ENCODE measurements at places on chromosomes 5 and 9. TPM values are rescaled to one million over a fixed set of nuclear protein-coding genes. Genes with fewer than 3 reads are reported as not detected.

Gene NIM1K
- total RNA-seq, result 0.43 TPM

Gene CCDC192
- not detected for total RNA-seq

Gene LECT2
- total RNA-seq, result not detected

Gene SHISAL2B
- total RNA-seq, result not detected

Gene CDH6
- not detected for total RNA-seq

Gene SLC36A3
- total RNA-seq, result not detected

Gene TAF11L10
- not detected for total RNA-seq

GRCh38 chr9:131817627-131818026 lies 77.8 kb upstream of the RAPGEF1 start:
- H3K27ac ChIP-seq, result no peak overlapping the region
- no peaks in the 10 kb centered on the region for H3K4me1 ChIP-seq
- peaks cover 44% of the 10 kb centered on the region for H3K27me3 ChIP-seq
- H3K4me3 ChIP-seq, result no peak overlapping the region

- no peaks in the 10 kb centered on the region for H3K4me1 ChIP-seq
- no peak overlapping the region for H3K27ac ChIP-seq
Measured at GRCh38 chr5:8013948-8014710, 145.2 kb downstream of the MTRR start.

DNA sequence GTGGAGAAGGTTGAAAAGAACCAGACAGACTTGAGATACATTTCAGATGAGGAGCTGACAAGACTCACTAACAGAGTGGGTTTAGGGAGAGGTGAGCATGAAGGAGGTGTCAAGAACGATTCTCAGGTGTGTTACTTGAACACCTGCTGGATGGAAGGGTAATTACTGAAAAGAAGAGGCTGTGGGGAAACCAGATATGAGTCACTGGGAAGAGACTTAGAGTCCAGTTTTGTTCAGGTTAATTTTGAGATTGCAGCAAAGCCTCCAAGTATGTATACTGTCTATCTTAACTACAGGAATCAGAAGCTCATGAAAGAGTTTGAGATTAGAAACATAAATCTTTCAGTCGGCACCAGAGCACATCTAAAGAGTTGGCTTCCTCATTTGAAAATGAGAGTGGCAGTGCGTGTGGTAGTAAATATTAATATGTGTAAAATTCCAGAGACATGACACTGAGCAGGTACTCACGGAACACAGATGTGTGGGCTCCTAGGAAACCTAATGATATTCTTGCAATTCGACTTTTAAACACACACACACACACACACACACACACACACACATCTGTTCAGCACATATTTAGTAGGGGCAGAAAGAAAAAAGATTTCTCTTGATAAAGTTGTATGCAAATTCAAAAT lies 197.1 kb downstream of the CDH18 start:
- H3K27me3 ChIP-seq, result no peaks in the 10 kb centered on the region
- no peak overlapping the region for H3K27ac ChIP-seq
- H3K4me3 ChIP-seq, result no peak overlapping the region
- DNase-seq, result no peak
- H3K36me3 ChIP-seq, result no peaks in the 10 kb centered on the region
- H3K4me1 ChIP-seq, result no peaks in the 10 kb centered on the region

DNA sequence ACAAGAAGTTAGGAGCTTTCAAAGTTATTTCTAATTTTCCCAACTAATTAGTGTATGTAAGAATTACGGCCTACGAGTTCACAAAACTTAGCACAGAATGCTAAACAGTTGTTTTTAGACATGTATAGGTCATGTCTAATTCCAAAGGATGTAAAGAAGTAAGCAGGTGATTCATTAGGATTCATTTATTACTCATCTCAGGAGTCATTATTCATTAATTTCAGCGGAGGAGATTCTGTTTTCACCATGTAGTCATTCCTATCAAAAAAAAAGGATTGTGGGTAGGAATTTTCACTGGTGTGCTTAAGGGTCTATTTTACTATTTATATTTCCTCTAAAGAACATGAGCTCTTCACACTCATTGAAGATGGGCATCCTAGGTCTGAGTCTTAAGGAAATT lies 532.2 kb downstream of the ACTL7B start:
- no peak overlapping the region for H3K27ac ChIP-seq
- no peak overlapping the region for H3K4me3 ChIP-seq
- no peak for DNase-seq
- no peaks in the 10 kb centered on the region for H3K4me1 ChIP-seq
- no peaks in the 10 kb centered on the region for H3K36me3 ChIP-seq
- H3K27me3 ChIP-seq, result no peaks in the 10 kb centered on the region

DNA sequence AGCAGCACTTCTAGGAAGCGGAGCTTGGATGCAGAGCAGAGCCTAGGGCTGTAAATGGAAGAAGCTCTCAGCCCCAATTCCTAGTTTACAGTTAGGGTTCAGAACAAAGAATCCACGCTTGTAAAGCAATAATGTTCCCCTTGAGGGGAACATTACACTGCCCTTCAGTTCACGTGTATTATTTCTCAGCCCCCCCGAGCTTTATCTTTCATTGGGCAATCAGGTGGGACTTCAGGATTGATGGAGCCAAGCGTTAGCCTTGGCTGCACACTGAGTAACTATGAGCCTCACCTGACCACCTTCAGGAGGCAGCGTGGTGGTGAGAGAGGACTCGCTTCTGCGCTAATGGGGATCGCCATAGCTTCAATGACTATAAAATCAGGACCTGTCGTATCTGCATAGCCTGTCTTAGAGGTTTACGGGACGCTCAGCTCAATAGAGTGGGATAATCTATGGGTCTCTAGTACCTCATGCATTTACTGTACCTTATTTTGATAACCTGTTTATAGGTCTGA lies 157.0 kb upstream of the RASEF start:
- peaks cover 3% of the 10 kb centered on the region for H3K4me1 ChIP-seq
- peaks cover 28% of the 10 kb centered on the region for H3K27me3 ChIP-seq
- H3K27ac ChIP-seq, result no peak overlapping the region
- H3K4me3 ChIP-seq, result peak overlapping the region; percentile 91
- no peak for DNase-seq
- no peaks in the 10 kb centered on the region for H3K36me3 ChIP-seq

DNA sequence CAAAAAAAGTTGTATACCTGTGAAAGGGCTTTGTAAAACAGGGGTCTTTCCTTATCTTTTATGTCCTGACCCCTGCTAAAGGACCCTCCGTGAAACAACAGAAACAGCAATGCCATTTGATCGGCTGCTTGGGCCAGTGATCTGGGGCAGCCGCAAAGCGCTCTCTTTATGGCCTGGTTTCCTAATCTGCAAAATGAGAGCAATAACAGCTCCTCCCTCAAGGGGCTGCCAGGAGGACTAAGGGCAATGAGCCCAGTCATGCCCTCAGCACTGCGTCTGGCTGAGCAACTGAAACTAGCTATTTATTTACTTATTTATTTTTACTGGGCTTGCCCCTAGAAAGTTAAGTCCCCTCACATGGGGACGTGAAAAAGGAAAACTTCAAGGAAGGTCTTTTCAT lies 18.3 kb downstream of the CMBL start:
- no peak overlapping the region for H3K27ac ChIP-seq
- H3K4me1 ChIP-seq, result peaks cover 4% of the 10 kb centered on the region
- H3K4me3 ChIP-seq, result no peak overlapping the region
- H3K27me3 ChIP-seq, result peaks cover 11% of the 10 kb centered on the region
- DNase-seq, result no peak
- H3K36me3 ChIP-seq, result no peaks in the 10 kb centered on the region

- H3K27me3 ChIP-seq, result peaks cover 2% of the 10 kb centered on the region
- no peak overlapping the region for H3K27ac ChIP-seq
- H3K4me3 ChIP-seq, result no peak overlapping the region
- no peaks in the 10 kb centered on the region for H3K4me1 ChIP-seq
Measured at GRCh38 chr9:127035423-127035822, 87.0 kb downstream of the ANGPTL2 start.

DNA sequence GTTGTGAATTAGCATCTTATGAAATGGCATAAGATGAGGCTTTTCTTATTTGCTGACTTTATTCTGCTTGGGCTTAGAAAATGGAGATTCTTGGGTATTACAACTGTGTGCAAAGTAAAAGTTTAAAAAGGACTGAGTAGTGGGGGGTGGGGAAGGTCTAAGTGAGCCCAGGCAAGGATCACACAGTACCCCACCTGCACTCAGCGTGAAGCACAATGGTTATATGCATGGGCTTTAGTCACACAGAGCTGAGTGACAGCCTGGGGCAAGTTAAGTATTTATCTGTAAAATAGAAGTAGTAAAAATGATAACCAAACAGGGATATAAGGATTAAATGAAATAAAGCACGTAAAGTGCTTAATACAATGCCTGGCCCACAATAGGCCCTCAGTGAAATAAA lies 247.4 kb downstream of the FAM114A2 start:
- no peak for DNase-seq
- no peak overlapping the region for H3K4me3 ChIP-seq
- H3K27ac ChIP-seq, result no peak overlapping the region
- H3K36me3 ChIP-seq, result no peaks in the 10 kb centered on the region

GRCh38 chr5:146068977-146069779 lies 36.2 kb downstream of the PLAC8L1 start:
- no peak for DNase-seq
- H3K4me1 ChIP-seq, result peaks cover 4% of the 10 kb centered on the region
- no peak overlapping the region for H3K27ac ChIP-seq
- H3K27me3 ChIP-seq, result peaks cover 11% of the 10 kb centered on the region
- no peak overlapping the region for H3K4me3 ChIP-seq
- no peaks in the 10 kb centered on the region for H3K36me3 ChIP-seq

GRCh38 chr5:76356887-76357286 lies 46.2 kb upstream of the IQGAP2 start:
- DNase-seq, result no peak
- no peaks in the 10 kb centered on the region for H3K36me3 ChIP-seq
- no peak overlapping the region for H3K27ac ChIP-seq
- H3K27me3 ChIP-seq, result peaks cover 6% of the 10 kb centered on the region
- peaks cover 4% of the 10 kb centered on the region for H3K4me1 ChIP-seq

GRCh38 chr5:170738840-170739239 lies 44.7 kb upstream of the GABRP start:
- DNase-seq, result no peak
- no peak overlapping the region for H3K27ac ChIP-seq

- H3K27ac ChIP-seq, result peak overlapping the region; percentile 96
- H3K36me3 ChIP-seq, result peaks cover 7% of the 10 kb centered on the region
- H3K27me3 ChIP-seq, result no peaks in the 10 kb centered on the region
- H3K4me1 ChIP-seq, result peaks cover 39% of the 10 kb centered on the region
- H3K4me3 ChIP-seq, result peak overlapping the region; percentile 87
Measured at GRCh38 chr5:143435210-143435657, 31.7 kb upstream of the NR3C1 start.

- no peaks in the 10 kb centered on the region for H3K4me1 ChIP-seq
- no peak for DNase-seq
- H3K27ac ChIP-seq, result no peak overlapping the region
- H3K27me3 ChIP-seq, result peaks cover 4% of the 10 kb centered on the region
Measured at GRCh38 chr9:129287619-129288305, 109.7 kb upstream of the IER5L start.
